Activated T-cell treated with anti-CD3 and anti-CD28 coated beads, Interleukin-2, amount 50 U/mL, for 1 hour (primary cell): ENCODE measurements at places on chromosomes 3 and 15.

- no peak for DNase-seq
Measured at GRCh38 chr3:134344560-134344959, 29.7 kb downstream of the AMOTL2 start.

- DNase-seq: no peak
Measured at GRCh38 chr15:80856809-80857377, 77.7 kb downstream of the CEMIP start.

DNA sequence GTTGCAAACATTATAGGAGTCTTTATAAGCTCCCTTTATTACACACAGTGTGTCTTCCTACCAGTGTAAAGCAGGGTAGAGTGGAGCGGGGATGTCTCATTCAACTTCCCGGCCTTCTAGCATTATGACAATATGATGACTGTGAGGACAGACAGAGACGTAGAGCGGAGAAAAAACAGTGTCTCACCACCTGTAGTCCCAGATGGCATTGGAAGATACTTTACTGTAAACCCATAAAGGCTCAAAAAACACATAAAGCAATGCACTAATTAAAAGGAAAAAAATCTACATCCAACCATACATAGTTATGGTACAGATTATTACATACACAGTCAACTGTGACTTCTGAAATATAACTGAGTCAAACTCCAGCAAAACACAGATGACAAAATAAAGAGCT lies 383.7 kb downstream of the MAGI1 start:
- DNase-seq: no peak

DNA sequence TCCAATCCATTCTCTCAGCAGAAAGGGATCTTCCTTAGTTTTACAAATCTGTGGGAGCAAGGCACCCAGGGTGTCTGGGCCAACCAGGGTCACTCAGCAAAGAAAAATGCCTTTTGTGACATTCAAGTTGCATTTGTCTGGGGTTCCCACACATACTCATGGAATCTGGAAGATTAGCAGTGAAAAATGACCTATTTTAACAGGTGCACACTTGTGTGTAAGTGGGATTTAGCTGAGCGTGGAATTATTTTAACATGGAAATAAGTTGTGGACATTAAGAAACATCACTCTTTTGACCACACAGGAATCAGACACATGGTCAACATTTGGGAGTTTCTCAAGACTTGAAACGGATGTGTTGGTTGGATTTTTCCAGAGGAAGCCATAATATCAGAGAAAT lies 234.9 kb downstream of the OPA1 start:
- no peak for DNase-seq

GRCh38 chr15:100893964-100894295 lies 14.3 kb downstream of the ALDH1A3 start:
- DNase-seq: no peak

- peak; percentile 70 for DNase-seq
Measured at GRCh38 chr3:10242182-10243065, 5.8 kb upstream of the TATDN2 start.

DNA sequence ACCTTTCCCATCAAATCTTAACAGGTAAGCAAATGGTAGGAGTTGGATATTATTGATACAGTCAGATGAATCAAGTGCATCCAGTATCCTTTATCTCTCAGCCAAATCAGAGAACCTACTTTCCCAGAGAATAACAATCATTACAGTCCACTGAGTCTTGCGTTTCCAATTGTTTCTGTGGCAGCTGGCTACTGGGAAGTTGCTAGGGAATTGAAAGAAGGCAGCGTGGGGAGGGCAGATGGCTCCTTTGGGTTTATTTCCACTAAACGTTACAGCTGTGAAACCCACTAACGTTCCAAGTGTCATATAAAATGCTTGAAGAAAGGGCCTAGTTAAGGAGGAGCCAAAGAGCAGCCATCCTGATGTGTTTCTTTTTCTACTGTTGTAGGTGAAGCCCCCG lies 78.4 kb downstream of the WDR72 start:
- no peak for DNase-seq

DNA sequence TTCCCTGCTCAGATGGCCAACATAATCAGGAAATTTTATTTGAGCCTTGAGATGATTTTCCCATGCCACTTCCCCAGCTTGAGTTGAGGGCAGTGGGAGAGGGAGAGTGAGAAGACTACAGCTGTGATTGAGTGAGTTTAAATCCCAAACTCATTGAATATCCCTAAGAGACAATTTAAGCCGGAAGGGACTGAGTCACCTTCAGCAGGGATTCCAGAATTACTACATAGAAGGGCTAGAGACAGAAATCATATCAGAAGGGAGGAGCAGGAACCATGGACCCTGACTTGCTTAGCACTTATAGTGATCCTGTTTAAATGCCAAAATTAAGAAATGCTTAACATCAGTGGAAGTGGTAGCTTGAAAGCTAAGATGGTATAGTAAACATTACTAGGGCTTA lies 312.2 kb upstream of the SLCO3A1 start:
- no peak for DNase-seq

DNA sequence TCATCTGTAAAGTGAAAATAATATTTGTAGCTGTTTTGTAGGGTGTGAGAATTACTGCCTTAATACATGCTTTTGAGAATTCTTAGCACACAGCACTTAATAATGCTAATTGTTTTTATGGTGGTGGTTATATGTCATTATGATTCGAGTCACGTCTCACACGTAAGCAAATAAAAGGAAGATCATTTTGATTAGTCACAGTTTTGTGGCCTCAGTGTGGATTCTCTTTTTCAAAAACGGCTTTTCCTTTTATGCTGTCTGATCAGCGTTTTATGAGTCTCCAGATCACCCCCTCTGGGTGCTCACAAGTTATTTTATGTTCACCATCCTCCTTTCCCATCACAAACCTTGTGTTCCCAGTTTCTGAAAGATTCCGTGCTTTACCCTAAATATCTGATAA lies 255.6 kb upstream of the CNTN4 start:
- DNase-seq: no peak

GRCh38 chr15:101573951-101574350 lies 78.2 kb downstream of the TM2D3 start:
- no peak for DNase-seq

DNA sequence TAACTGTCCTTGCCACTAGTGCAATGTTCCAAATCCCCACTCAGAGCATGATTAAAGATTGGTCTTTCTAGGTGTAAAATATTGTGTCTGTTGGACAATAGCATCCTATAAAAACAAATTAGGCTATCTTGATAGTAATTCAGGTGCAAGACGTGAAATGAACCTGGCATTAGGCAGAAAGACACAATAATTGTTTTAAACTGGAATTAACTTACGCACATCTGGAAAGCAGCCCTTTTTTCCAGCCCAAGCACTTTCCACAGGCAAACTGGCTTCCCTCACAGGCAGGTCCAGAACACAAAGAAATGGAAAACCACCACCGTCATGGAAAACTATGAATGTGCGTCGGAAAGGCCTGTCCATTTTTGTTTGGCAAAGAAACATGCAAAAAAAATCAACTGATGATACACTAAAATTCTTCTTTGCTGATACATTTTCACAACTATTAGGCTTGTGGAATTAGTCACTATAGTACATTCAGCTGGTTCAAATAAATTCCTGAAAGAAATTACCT lies 474.7 kb upstream of the IL12A start:
- DNase-seq: no peak

- no peak for DNase-seq
Measured at GRCh38 chr3:188349351-188349901, 195.5 kb downstream of the LPP start.

GRCh38 chr3:157393113-157393512 lies 43.5 kb upstream of the PTX3 start:
- DNase-seq: no peak
